Stimulated activated CD8-positive, alpha-beta memory T cell treated with anti-CD3 and anti-CD28 coated beads, Interleukin-7, amount 100 ng/mL, for 1 hour (primary cell): ENCODE measurements at places on chromosomes 1 and 21.

DNA sequence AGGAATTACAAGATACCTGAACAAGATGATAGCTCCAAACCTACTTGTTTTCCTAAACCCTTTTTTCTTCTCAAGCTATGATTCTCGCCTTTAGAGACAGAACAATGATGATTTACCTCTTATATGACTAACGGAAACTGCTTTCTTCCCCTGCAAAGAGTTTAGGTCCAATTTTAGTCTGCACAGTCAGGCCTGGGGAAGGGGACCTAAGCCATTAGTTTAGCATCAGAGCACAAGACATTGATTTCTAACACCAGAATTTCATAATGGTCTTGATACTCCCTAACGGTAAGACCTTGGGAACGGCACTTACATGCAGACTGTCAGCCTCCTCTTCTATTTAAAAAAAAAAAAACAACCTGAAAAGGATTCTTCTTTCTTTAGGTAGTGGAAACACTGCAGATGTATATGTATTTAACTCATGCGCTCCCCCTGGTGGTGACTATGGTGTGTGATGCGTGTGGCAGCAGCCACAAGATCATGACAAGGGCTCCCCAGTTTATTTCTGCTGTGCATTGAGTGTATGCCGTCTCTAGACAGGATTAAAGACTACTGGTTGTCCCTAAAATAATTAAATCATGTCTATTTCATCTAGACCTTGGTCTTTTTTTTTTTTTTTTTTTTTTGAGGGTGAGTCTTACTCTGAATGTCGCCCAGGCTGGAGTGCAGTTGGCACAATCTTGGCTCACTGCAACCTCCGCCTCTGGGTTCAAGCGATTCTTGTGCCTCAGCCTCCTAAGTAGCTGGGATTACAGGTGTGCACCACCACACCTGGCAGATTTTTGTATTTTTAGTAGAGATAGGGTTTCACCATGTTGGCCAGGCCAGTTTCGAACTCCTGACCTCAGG is 37.3 kb upstream of the TMEM222 start:
- DNase-seq: peak; percentile 72

GRCh38 chr1:187504779-187505178 is 676.0 kb downstream of the PLA2G4A start:
- no peak for DNase-seq

DNA sequence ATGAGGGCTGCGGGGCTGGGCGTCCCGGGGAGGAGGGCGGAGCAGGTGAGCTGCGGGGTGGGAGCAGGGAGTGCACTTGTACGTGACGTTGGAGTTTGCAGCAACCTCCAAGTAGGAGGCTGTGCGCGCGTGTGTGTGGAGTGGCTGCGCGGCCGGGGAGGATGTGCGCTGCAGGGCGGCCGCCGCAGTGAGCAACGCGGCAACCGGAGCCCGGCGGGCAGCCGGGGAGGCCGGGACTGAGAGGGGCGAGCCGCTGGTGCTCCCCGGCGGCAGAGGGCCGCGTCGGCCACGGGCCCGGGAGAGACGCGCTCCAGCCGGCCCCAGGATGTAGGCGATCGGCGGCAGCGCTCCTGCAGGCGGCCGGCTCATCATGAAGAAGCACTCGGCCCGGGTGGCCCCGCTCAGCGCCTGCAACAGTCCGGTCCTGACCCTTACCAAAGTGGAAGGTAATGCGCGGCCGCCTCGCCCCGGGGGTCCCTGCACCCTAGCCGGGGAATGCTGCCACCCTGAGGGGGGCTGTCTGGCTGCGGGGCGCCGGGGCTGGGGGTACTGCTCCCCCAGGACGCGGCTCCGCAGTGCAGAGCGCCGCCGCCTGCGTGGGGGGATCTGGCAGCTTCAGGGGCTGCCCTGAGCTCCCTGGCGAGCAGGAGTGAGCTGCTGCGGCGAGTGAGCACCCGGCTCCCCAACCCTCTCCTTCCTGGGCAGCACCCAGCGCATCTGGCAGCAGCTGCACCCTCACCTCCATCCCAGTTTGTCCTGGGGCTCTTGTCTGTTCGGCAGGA is 158.9 kb upstream of the COA6 start:
- DNase-seq: no peak

DNA sequence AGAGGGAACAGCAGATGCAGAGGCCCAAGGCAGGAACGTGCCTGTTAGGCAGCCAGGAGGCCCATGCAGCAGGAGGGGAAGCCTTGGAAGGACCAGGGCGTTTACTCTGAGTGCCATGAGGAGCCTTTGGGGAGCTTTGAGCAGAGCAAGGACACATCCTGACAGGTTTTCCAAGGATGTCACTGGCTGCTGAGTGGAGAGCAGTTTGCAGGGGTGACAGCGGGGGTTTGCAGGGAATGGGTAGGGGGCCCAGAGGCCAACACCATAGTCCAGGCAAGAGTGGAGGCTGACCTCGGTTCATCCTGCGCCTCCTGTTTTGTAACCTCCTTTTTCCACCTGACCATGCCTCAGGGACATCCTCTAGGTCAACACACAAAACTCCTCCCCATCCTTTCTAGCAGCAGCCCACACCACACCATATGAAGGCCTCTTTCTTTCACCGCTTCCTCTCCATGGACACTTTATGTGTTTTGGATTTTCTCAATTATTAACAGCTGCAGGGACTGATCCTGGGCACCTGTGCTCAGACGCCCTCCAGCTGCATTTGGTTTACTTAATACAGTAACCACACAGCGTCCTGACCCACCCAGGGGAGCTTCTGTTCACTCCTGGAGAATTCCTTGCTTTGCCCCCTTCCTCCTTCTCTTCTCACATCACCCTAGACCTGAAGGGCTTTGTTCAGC is 528.5 kb downstream of the MATN1 start:
- DNase-seq: no peak

DNA sequence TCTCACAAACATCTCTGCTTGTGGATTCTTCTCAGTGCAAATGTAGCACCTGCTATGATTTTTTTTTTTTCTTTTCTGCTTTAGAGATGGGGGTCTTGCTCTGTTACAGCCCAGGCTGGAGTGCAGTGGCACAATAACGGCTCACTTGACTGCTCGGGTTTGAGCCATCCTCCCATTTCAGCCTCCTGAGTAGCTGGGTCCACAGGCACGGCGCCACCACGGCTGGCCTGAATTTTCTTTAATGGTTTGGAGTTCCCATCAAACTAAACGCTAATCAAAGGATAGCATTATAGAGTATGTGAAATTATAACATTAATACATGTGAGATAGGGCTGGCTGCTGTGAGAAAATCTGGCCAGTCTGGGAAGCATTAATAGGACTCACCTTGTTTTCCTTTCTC is 7.2 kb upstream of the PTGER3 start:
- DNase-seq: no peak

GRCh38 chr1:180230791-180231505 is 884 bp downstream of the LHX4 start:
- DNase-seq: no peak

GRCh38 chr1:224245188-224245587 is 62.1 kb downstream of the DEGS1 start:
- DNase-seq: no peak

GRCh38 chr1:178241057-178241456 is 147.2 kb downstream of the RASAL2 start:
- DNase-seq: no peak

- DNase-seq: no peak
Measured at GRCh38 chr21:43006874-43007208, 32.5 kb downstream of the PKNOX1 start.

GRCh38 chr1:245444147-245444828 is 289.5 kb downstream of the KIF26B start:
- DNase-seq: no peak

DNA sequence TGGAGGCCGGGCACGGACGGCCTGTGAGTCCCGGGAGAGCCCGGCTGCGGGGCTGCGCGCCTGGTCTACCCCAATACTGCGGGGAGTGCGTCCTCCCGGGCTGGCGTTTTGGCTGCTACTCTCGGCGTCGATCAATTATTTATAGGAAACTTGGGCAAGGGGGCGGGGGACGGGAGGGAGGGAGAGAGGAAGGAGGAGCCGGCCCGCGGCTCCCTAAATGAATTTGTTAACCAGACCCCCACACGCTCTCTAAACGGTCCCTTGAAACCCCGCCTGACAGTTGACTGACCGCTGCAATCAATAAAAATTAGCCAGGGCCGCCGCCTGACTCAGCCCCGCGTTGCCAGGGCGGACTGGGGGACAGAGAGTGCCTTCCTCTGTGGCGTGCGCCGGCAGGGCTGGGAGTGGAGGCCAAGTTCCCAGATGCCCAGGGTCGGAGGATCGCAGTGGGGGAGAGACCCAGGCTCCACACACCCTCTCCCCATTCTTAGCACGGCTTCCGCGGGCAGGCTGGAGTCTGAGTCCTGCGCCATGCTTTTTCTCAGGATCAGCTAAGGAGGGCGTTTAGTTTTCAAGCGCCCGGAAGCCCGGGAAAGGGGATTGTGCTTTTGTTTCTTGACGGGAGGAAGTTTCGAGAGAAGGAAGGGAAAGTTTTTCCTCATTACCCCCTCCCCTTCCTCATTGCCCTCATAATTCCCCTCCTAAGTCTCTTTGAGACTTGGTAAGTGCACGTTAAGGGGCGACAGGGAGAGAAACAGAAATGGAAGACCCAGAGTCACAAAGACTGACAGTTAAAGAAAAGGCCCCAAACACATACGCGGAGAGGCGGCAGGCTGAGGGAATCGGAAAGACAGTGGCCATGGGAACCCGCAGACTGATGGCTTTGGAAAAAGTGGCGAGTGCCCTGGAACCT is 6.2 kb downstream of the PAX7 start:
- DNase-seq: no peak

DNA sequence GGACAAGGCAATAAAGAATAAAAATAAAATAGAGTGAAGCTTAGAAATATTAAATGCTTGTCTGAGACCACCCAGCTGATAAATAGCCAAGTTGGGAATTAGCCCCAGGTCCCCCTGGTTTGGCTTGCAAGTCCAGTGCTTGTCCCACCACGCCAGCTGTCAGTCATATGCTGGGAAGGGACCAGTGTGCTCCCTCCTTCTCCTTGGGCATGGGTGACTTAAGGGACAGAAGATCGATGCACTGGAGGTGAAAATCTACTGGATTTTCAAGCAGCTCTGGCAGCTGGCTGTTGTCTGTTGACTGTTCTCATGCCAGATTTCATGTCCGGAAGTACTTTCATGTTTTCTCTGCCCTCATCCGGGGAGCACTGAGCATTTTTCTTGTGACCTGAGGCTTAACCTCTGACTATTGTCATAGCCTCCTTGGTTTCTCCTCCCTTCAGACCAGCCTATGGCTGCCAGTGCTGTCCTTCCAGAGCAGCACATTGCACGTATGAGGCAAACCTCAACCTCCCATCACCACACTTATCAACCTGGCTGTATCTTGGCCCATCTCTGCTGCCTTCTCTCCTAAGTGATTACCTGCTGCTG is 12.4 kb downstream of the LMOD1 start:
- no peak for DNase-seq
